ENCODE measurements at places on chromosomes 3 and 15.

DNA sequence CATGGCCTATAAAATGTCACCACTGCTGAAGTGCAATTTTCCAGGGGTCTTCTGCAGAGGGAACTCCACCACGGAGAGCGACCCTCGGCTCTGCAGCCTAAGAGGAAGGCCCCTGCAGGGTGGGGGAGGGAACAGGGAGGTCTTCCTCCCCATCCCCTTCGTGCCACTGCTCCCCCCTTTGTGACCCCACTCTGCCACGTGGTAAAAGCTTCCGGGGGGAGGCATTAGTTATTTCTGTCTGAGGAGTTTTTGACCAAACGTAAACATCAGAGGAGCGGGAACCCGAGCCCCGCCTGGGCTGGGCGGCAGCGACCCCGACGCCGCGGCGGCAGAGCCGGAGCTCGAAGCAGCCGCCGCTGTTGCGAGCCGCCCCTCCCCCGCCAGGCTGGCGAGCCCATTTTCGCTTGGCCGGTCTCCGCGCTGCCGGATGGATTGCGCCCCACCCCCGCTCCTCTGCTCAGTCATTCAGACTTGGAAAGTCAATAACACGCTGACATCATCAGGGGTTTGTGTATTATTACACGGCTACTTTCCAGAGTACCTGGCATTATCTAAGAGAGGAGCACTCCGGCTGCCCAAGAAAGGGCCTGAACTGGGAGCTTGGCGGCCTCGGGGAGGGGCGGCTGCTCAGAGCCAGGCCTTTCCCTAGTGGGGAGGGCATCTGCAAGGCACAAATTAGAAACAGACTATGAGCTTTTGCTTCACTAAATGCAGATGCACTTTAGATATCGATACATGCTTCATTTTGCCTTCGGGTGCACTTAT, 162.5 kb upstream of the TBL1XR1 start:
- peak; percentile 74 for DNase-seq

- no peak for DNase-seq
Observed at GRCh38 chr15:98043160-98044014, 82.9 kb downstream of the ARRDC4 start.

GRCh38 chr3:12186515-12187286, 28.0 kb upstream of the TIMP4 start:
- no peak for DNase-seq

DNA sequence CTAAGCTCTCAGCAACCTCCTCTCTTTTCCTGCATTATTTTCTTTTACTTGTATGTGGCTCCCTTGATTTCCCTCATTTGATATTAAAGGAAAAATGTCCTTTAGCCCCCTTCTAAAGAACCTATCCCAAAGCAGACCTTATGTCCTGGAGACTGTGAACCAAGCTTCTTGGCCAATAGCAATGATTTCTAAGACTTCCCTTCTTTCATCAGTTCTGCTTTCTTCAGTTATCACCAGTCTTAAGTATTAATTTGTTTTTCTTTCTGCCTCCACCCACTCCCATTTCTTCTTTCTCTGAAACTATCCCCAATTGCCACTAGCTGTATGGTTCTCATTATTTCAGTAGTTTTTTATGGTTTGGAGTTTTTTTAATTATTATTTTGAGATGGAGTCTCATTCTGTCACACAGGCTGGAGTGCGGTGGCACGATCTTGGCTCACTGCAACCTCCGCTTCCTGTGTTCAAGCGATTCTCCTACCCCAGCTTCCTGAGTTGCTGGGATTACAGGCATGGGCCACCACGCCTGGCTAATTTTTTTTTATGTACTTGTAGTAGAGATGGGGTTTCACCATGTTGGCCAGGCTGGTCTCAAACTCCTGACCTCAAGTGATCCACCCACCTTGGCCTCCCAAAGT, 12.1 kb downstream of the TMOD3 start:
- DNase-seq, result no peak

- DNase-seq, result no peak
Observed at GRCh38 chr3:27714692-27715453, 7.2 kb downstream of the EOMES start.

GRCh38 chr3:64814351-64814750, 126.6 kb upstream of the ADAMTS9 start:
- DNase-seq, result no peak

- DNase-seq, result no peak
Observed at GRCh38 chr3:178676942-178677790, 140.9 kb downstream of the KCNMB2 start.

DNA sequence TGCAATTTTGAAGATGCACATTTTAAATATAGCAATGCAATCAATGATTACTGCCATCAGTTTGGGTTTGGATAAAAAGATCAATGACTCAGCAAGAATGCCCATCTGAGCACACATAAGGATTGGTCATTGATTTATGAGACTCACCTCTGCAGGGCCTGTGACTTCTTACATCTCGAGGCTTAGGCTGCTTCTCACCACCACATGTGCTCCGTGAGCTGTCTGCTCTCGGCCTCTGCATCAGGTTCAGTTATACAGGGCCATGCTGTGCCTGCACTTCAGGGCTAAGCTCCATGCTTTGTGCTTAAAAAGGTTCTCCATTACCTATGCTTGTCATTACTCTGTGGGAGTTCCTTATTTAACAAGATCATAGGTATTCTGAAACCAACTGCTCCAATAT, 887.5 kb downstream of the DIPK2A start:
- DNase-seq, result no peak

DNA sequence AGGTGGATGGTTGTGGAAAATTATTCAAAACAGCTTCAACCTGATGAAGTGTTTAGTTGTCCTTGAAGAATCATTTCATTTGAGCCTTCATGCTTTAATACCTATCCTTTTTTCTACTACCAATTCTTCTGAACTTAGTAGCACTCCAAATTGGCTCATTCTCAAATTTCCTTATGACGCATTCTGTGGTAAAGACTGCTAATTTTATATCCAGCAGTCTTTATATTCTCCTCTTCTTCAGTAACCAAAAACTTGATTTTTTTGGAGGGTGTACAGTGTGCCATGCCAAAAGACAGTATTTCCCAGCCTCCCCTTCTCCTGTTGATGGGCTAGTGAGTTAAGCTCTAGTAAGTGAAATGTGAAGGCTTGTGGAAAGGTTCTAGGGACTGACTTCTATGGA, 25.2 kb downstream of the CGNL1 start:
- no peak for DNase-seq

- peak; percentile 13 for DNase-seq
Observed at GRCh38 chr15:60548101-60548500, 69.2 kb upstream of the ICE2 start.

Data from GM12892 (cell line).